ENCODE measurements at places on chromosomes 6 and 20.

DNA sequence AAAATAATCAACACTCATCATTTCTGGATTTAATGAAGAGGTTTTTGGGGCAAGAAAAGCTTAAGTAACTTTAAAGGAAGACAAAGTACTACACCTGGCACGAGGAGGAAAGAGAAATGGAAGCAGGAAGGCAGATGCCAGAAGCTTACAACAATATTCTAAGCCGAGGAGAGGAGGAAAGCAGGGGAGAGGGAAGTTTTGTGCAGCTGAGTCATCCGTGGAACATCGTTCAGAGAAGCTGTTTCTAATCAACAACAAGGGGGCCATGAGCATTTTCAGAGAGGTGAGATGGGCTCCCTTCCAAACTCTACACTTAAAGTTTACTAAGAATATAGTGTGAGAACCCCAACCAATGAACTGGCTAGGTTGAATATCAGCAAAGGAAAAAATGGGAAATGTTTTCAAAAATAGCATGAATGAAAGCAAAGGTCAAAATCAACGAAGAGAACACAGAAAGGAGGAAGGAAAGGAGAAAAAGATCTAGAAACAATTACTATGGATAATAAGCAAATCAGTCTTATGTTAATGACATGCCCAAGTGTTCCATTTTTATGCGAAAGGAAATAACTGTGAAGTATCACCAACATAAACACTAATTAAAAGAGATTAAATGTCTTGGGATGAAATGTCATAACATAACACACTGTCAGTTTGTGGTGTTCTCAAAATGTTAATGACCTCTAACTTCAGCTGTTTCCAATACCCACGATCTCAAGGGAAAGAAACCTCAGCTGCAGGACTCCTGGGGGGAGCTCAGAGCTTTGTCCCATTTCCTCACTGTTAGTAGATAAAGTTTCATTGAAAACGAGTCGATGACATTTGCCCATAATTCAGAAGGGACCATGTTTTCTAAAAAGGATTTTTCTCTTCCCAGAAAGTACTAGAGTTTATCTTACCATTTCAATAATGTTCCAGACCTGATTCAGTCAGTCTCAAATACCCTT lies 203.4 kb upstream of the STXBP5 start:
- no peak for DNase-seq

DNA sequence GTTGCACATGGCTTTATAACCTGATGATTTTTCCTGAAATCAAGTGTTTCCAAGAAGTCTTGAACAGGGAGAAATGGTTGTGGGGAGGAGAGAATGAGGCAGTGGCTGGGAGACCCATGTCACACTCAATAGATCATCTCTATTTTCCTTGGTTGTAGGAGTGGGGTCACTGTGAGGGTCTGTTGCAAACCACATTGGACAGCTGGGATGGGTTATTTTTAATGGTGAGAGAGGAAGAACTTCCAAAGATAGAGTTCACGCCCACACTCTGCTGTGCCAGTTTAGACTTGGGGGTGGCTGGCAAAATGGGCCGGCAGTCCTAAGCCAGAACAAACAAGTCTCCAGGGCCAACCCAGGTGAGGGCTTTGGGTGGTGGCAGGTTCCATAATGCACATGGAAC lies 276.4 kb upstream of the PRND start:
- no peak for DNase-seq

DNA sequence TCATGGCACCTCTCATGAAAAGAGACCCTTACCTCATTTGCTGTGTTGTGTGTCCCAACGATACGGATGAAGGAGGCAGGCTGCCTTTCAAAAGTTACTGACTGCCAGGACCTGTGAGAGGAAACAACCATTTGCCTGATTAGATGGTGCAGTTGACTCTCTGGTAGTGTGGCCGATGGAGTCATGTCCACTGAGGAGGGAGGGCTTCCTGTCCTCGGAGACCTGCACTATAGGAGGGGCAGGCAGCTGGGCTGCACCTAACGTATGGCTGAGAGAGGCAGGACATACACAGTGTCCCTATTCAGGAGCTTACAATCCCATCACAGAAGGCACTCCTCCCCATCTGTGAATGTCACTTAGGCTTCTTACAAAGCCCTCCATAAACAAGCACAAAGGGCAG lies 373.0 kb downstream of the ZFAND3 start:
- DNase-seq, result peak; percentile 32

GRCh38 chr6:132978685-132979084 lies 164.3 kb downstream of the RPS12 start:
- DNase-seq, result no peak

DNA sequence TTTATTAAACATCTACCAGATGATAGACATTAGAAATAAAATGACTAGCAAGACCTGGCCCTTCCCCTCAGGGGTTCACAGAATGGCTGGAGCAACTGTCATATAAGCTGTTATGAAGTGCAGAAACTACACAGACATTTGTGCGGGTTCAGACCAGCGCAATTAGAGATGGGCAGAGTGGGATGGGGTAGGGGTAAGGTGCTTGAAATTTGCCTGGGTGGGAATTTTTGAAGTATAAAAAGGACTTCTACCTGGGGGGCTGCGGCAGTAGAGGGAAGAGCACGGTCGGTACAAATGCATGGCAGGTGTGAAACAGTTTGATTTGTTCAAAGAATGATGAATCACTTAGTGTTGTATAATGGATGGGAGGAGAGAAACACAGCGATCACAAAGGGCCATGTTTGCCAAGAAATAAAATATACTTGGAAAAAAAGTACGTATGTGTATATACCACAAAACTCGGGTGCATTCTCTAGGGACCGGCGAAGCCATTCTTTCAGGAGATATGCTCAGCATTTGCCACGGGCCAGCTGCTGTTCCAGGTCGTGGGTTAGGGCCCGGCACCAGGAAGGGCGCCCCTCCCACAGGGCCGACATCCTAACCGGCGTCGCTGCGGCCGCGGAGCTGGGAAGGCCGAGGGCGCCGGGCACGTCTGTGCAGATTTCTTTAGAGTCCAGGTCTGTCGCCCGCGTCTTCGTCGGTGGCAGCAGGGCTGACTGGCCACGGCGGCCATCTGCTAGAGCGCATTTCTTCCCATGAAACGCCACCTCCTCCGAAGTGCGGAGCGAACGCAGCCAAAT lies 809 bp upstream of the NOL7 start:
- peak; percentile 70 for DNase-seq

GRCh38 chr6:132498638-132499037 lies 14.3 kb downstream of the STX7 start:
- no peak for DNase-seq

DNA sequence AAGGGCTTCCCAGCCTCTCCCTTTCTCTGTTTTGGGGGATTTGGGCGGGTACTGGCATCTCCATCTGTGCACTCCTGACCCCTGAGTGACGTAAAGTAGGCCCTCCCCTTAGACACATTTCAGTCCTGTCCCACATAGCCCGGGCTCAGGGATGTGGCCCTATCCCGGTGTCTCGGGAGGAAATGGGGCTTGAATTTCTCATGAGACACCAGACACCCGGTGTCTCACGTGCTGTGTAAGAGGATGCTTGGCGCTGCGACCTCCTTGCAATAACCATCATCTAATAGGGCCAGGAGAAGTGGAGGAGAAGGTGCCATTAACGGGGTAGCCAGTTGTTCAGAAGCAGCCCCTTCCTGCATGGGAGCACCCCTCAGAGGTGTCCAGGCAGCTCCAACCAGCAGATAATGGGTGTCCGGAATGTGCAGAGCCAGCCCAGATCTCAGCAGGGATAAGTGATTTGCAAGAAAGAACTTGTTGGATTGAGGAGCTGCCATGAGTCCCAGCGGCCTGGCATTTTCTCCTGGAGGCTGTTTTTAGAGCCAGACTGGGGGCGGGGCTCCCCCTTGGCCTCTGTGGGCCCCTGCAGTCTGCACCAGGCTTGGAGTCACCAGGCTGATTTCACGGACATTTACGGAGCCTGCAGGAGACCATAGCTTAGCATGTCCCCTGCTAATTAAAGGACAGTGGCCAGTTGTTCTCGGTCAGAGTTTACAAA lies 372.0 kb downstream of the PREX1 start:
- DNase-seq, result no peak

Data from activated CD8-positive, alpha-beta memory T cell treated with anti-CD3 and anti-CD28 coated beads for 24 hours (primary cell).